Naive thymus-derived CD8-positive, alpha-beta T cell (primary cell): ENCODE measurements at places on chromosomes 6 and 20.

DNA sequence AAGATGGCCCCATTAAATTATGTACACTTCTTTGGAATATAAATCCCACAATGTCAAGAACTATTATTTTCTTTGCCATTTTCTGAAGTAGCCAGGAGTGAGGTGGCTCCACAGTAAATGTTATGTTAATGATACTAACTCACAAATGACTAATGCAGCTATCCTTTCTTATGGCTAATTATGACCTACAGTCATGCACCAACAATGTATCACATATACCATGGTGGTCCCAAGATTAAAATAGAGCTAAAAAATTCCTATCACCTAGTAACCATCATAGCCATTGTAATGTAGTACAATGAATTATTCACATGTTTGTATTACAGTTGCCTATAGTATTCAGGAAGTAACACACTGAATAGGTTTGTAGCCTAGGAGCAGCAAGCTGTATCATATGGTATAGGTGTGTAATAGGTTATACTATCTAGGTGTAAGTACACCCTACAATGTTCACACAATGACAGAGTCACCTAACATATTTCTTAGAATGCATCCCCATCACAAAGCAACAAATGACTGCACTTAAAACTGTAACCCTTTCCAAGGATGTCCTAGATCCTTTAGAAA is 15.3 kb downstream of the ECHDC1 start:
- DNase-seq: no peak

GRCh38 chr6:130958468-130958867 is 104.6 kb downstream of the EPB41L2 start:
- DNase-seq: no peak

DNA sequence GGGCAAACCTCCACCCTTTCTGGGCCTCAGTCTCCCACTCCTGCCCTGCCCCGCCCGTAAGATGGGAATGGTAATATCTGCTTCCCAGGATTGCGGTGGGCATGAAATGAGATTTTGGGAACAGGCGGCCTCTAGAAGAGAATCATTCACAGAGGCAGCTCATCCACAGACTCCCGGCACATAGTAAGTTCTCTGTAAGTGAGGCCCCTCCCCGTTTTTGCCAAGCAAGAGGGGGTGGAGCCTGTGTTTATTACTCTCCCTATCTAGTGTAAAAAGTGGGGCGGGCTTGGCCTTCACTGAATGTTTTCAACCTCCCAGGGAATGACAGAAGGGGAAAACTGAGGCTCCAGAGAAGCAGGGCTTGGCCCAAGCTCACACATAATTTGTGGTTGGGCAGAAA is 20.0 kb downstream of the SUN5 start:
- no peak for DNase-seq

DNA sequence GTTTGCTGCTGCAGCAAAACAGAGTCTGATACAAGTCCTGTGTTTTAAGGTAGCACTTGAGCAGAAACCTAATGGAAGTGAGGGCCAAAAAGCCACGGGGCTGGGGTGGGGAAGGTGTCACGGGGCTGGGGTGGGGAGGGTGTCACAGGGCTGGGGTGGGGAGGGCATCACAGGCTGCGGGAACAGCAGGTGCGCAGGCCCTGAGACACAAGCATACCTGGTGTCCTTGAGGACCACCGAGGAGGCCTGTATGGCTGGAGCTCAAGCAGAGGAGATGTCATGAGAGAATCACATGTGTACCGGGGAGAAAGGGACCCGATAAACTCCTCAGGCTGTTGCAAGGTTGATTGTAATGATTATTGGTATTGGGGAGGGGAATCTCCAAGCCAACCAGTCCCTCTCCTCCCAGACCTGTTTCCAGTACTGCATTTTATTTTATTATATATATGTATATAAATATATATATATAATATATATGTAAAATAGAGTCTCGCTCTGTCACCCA is 13.6 kb upstream of the SPO11 start:
- DNase-seq: no peak

GRCh38 chr6:114055763-114056162 is 84.8 kb upstream of the HDAC2 start:
- no peak for DNase-seq
